ENCODE measurements at places on chromosomes 3 and 15. TPM values are rescaled to one million over a fixed set of nuclear protein-coding genes. Genes with fewer than 3 reads are reported as not detected.

The CKMT1A gene
- 204 TPM for total RNA-seq

The NEK10 gene
- total RNA-seq, result 0.67 TPM

The STAB1 gene
- 46.5 TPM for total RNA-seq

The KNG1 gene
- total RNA-seq, result 1.2 TPM

The MEGF11 gene
- not detected for total RNA-seq

The DPPA2 gene
- total RNA-seq, result not detected

The IQSEC1 gene
- total RNA-seq, result 19.2 TPM

The CNTN4 gene
- total RNA-seq, result 8.2 TPM

The DGKG gene
- 0.17 TPM for total RNA-seq

The KIF23 gene
- total RNA-seq, result 38.3 TPM

The IP6K2 gene
- total RNA-seq, result 134 TPM

The UROC1 gene
- total RNA-seq, result not detected

The GOLGA8S gene
- total RNA-seq, result not detected

The SPINK8 gene
- not detected for total RNA-seq

The DHFR2 gene
- total RNA-seq, result 5.4 TPM

The IVD gene
- 74.1 TPM for total RNA-seq

The FMN1 gene
- 23.5 TPM for total RNA-seq

The SCAP gene
- 86.5 TPM for total RNA-seq

The TIGIT gene
- total RNA-seq, result 0.37 TPM

The TMC3 gene
- total RNA-seq, result 0.08 TPM

The ISLR2 gene
- total RNA-seq, result 0.27 TPM

The CCNB2 gene
- total RNA-seq, result 22.7 TPM

The GOLGA8M gene
- not detected for total RNA-seq

The UQCC5 gene
- 11.3 TPM for total RNA-seq

The ACTL6A gene
- total RNA-seq, result 37.2 TPM

The WDR6 gene
- 150 TPM for total RNA-seq

The GOLGA6B gene
- not detected for total RNA-seq

The GUCA1C gene
- total RNA-seq, result not detected

The RBP2 gene
- 3.1 TPM for total RNA-seq

The CLDN18 gene
- 0.44 TPM for total RNA-seq

The DOCK3 gene
- total RNA-seq, result 0.02 TPM

The SERPINI1 gene
- total RNA-seq, result 1.1 TPM
